Astrocyte of the cerebellum (primary cell): ENCODE measurements at places on chromosomes 4 and X.

DNA sequence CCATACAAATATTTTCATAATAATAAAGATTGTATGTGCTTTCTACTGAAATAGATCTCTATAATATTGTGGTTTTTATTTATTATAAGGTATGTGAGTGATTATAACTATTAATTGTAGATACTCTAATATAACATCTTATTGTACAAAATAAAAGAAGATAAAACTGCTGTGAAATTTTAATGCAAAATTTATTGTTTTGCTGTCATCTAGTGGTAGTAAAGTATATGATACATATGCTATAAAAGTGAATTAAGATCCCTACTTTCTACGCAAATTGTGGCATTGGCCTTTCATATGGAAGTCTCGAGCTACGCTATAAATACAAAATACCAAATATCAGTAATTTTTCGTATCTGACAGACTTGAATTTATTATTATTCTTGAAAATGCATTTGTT lies 19.3 kb downstream of the YIPF7 start:
- DNase-seq, result no peak

- no peak for DNase-seq
These were observed 358.6 kb upstream of the NOCT start for GRCh38 chr4:138656990-138657389.

GRCh38 chrX:102712981-102713625 lies 855 bp downstream of the GPRASP2 start:
- DNase-seq, result peak; percentile 18

DNA sequence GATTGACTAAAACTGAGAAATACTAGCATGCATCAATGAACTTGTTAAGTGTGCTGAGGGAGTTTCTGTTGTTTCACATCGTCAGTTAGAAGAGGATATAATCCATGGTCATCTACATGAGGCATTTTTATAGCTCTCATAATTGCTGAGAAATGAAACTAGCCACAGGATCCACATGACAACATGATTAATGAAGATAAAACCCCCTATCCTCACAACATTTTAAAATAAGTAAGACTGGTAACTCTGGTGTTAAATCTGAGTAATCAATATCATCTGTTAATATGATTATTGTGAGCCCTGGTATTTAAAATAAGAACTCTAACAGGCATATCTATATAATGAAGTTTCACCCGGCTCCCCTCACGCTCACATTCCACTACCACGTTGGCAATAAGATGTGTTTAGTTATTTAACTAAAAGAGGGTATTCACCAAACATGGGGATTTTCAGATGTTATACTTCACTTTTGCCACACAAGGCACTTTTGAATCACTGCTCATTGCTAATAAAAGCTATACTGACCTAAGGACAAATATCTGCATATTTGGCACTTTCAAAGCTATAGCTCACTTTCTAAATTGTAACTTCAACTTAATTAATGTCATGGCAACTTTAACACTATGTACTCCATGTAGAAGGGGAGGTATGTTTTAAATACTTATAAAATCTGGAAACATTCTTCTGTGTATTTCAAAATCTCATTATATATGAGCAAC lies 6.7 kb downstream of the UNC5C start:
- no peak for DNase-seq

- peak; percentile 27 for DNase-seq
These were observed 1.5 kb downstream of the GRID2 start for GRCh38 chr4:92305148-92305877.

DNA sequence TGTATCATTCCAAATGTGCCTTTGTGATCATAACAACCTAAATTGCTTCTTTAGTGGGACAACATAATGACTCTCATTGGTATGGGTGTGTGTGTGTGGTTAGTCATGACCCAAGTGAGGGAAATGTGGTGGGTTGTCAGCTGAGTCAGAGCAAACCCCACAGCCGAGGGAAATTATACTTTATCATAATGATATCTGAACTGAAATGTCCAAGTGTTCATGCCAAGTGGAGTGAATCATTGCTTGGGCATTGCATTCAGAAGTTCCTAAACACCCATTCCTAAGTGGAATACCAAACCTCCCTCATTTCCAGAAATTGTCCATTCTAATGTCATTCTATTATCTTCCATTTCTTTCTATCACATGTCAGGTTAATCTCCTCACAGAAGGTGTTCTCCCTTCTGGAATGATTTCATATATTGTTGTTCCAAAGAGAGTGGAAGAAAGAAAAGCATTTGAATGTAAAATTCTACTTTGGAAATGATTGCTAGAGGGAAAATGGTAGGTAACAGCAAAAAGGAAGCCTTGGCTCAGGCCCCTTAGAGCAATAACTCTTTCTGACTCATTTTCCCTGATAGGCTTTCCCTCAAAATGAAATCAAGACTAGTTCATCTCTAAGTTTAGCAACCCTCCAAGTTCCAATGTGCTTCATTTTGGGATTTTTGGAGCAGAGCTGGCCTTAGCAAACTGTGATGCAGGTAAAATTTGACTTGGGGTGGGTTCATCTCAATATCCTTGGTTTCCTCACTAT lies 230.7 kb upstream of the KCNIP4 start:
- peak; percentile 89 for DNase-seq

- DNase-seq, result no peak
These were observed 38.9 kb downstream of the RGS12 start for GRCh38 chr4:3331511-3332394.

GRCh38 chrX:149286940-149287349 lies 218.2 kb downstream of the IDS start:
- DNase-seq, result peak; percentile 15

DNA sequence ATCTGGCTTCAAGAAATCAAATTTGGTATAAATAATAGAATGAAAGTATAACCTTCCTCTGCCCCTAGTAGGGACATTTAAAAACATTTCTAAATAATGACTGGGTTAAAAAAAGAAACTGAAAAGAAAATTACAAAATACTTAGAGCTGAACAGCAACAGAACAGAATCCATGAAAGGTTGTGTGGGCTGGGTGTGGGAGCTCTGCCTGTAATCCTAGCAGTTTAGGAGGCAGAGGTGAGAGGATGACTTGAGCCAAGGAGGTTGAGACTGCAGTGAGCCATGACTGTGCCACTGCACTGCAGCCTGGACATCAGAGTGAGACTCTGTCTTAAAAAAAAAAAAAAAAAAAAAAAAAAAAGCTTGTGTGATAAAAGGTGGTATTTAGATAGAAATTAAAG lies 12.3 kb upstream of the ZFX start:
- no peak for DNase-seq
